ENCODE measurements at places on chromosomes 1 and 21.

GRCh38 chr1:23574265-23574754, 15.0 kb upstream of the ID3 start:
- DNase-seq = no peak

GRCh38 chr1:219215477-219215876, 41.8 kb downstream of the LYPLAL1 start:
- DNase-seq = no peak

- DNase-seq = no peak
Observed at GRCh38 chr1:40034869-40035268, 5.7 kb upstream of the CAP1 start.

DNA sequence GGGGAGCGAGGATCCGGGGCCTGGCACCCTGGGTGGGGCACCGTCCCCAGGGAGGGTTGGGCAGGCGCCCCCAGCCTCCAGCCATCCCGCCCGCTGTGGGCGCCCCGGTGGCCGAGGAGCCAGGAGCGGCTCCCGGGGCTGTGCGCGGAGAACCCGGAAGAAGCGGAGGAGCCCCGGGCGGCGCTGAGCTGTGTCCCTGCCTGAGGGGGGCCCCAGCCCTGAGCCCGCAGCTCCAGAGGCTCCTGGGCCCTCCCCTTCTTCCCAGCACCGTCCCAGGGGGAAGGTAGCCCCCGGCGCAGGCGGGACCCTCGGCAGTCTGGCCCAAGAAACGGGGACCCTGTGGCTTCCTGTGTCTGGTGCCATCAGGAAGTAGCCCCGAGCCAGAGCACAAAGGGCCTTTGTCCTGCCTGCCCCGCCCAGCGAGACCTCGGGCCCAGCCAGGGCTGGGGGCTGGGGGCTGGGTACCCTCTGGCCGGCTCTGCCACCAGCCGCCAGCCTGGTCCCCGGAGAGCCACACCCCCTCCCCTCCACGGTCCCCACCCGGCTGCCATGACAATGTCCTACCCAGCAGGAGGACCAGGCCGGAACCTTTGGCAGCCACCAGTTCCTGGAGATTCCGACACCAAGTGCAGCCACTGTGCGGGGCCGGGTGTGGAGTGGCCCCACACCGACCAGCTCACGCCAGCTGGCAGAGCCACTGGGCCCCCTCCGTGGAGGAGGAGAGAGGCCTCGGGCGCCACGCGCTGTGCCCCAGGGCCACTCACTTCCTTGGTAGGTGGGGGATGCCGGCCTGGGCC, 15.6 kb upstream of the TTLL10 start:
- DNase-seq = no peak

GRCh38 chr1:163583661-163584181, 262.0 kb downstream of the NUF2 start:
- DNase-seq = no peak

DNA sequence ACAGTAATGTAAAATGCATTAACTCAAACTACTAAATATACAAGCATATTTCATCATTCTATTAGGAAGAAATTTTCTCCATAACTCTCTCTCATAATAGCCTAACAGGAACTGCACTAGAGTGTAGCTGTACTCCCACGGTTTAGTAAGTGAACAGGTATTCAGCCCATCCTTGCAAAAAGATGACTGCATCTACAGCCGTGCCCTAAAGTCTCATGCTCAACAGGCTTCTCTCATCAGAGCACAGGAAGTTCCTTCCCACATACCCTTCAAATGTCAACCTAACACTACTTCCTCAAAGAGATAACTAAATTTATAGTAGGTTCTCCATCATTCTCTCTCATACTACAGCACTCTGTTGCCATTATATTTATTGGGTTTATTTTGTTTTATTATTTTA, 251.6 kb downstream of the AKT3 start:
- peak; percentile 89 for DNase-seq

- no peak for DNase-seq
Observed at GRCh38 chr1:113170519-113170918, 97.5 kb downstream of the LRIG2 start.

DNA sequence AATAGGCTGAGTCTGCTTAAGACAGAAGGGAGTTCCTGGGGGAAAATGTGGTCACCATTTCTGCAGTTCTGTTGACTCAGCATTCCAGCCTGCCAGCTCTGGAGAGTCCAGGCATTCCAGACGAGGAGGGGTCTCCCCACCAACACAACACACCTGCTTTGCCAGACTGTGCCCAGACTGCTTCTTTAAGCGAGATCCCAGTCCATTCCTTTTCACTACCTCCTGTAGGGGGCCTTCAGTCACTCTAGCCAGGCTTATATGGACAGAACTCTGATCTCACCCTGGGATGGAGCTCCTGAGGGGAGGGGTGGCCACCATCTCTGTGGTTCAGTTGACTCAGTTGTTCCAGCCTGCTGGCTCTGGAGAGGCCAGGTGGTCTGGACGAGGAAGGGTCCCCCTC, 48.5 kb downstream of the UBE2U start:
- no peak for DNase-seq

- no peak for DNase-seq
Observed at GRCh38 chr1:5658340-5659316, 333.6 kb downstream of the NPHP4 start.

GRCh38 chr1:161771973-161772372, 5.9 kb downstream of the ATF6 start:
- no peak for DNase-seq

DNA sequence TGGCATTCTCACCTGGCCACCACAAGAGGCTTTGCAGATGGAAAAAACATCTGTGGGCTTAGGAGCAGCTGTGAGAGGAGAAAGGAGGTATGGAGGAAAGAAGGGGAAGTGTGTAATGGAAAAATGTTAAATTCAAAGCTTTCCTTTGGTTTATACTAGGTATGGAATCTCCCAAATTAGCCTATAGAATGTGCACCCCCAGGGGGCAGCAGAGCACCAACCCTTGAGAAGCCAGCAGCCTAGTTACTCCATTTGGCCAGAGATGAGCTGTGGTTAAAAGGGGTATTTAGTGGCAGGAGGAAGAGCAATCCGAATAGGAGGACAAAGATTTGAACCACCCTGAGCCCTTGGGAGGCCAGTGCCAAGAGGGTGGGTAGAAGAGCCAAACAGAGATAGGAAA, 97.5 kb upstream of the CTTNBP2NL start:
- peak; percentile 46 for DNase-seq

DNA sequence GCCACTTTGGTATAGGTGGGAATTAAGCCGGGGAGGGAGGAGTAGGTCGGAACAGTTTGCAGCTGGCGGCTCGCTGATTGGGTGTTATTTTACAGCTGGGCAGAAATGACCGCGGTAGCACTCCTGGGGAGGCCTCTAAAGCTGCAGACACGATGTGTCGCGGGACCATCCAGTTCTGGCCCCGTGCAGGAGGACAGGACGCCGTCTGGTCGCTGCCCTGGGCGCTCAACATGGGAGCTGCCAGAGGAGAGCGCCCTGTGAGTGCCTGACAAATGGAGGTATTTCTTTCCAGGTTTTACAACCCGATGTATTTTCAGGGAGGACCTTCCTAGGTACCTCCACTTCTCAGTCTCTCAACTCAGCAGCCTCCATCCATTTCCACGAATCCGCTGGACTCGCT, 46.2 kb downstream of the CDC7 start:
- no peak for DNase-seq

- DNase-seq = peak; percentile 55
Observed at GRCh38 chr1:96236156-96236739, 485.3 kb upstream of the PTBP2 start.

DNA sequence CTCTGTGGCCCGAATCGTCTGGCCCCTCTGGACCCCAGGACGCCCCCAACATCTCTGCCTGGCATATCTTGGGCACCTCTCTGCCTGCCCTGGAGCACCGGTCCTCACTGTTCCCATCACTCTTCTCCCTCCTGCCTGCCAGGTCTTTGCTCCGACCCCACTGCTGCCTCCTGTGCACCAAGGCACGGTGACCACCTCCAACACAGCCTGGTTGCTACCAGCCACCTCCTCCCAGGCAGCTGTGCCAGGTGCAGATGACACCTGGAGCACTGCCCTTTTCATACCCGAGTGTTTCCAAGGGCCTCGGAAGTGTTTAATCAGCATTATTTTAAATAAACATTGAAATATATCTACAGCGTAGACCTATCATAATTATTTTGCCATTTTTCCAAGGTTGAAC, 31.3 kb downstream of the PKNOX1 start:
- no peak for DNase-seq
